Activated T-cell treated with anti-CD3 and anti-CD28 coated beads for 1 hour (primary cell): ENCODE measurements at places on chromosomes 11 and 22.

GRCh38 chr11:37817727-37818270, 1219.8 kb upstream of the RAG2 start:
- no peak for DNase-seq

DNA sequence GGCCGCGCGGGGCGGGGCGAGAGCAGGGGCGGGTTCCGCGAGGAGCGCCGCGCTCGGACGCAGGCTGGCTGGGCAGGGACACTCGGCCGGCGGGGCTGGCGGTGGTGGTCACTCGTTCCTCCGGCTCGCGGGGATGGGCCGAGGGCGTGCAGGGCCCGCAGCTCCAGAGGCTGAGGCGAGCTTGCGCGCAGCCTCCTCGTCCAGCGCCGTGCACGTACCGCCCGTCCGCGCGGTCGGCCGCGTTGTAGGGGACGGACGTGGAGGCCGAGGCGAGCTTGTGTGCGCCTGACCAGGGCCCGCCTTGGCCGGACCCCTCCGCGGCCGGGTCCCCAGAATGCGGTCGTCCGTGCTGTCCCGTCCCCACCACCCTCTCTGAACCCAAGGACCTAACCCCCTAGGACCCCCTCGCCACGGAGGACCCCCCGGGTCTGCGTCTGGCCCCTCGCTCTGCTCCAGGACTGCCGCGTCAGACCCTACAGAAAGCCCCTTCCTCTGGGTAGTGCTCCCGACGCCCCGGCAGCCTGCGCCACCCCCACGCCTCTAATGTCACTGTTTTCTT, 569 bp upstream of the YPEL1 start:
- DNase-seq: no peak

GRCh38 chr22:31970490-31971444, 26.4 kb downstream of the YWHAH start:
- DNase-seq: peak; percentile 88

DNA sequence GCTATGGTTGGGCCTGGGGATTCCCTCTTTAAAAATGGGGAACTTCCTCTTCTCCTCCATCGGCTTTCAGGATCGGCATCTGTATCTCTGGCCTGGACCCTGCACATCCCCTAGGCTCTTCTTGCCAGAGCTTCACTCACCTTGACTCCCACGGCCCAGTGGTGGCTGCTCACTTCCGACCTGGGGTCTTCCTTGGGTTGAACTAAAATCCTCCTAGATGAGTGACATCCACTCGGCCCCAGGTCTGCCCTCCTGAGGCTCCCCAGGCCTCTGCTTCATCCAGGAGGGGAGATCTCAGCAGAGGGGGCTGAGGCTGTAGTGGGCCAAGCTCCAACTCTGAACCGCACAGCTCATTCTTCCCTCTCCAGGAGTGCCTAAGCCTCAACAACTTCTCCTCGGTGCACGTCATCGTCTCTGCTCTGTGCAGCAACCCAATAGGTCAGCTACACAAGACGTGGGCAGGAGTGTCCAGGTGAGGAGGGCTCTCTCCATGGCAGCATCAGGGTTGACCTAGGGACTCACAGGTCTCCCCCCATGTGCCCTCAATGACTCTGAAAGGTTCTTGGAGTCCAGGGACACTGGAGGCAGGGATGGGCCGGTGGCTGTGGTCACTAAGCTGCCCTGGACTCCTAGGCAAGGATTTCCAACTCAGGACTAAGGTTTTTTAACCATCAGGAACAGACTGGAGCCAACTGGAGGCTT, 3.3 kb downstream of the RGL4 start:
- no peak for DNase-seq

DNA sequence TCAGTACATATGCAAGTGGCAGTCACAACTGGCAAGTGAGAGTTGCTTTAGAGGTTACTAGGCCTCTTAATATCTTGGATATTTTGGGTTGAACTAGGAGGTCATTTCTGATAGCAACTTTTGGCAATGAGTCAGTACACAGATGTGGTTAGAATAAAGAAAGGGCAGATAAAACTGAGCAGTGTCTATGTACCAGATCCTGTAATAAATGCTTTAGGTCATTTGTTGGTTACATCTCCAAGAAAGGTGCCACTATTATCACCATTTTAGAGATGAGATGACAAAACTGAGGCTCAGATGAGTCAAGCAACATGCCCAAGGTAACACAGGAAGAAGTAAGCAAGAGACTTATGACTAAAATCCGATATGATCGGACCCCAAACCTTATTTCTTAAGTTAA, 25.0 kb downstream of the MAML2 start:
- DNase-seq: no peak

DNA sequence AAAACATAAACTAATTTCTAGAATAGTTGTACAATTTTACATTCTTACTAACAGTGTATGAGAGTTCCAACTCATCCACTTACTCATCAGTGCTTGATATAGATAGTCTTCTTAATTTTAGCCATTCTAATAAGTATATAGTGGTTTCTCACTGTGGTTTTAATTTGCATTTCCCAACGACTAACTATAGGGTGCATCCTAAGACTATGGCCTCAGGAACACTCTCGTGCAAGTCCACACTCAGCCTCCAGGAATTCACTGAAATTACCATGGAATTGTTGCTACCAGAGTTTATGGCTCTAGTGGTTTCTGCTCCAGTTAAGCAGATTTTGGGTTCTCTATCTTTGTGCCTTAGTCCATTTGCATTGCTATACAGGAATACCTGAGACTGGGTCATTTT, 60.1 kb upstream of the GUCY1A2 start:
- no peak for DNase-seq

- DNase-seq: no peak
These were observed 78.3 kb downstream of the RPL27A start for GRCh38 chr11:8760896-8761295.

DNA sequence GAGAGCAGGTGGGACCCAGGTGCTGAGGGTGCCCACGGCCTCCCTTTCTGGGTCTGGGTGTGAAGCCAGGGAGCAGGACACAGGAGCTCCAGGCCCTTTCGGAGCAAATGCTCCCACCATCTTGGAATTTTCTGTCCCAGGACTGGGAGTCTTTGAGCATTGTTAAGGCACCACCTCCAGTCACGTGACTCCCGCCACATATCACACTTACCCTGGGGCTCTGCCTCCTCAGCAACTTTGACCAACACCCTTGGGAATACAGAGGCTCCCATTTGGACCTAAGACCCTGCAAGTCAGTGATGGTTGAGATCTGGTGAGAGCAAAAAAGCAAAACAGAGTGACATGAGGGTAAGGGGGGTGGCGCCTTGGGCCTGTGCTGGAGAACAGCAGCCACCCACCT, 35.6 kb downstream of the GNAZ start:
- no peak for DNase-seq

GRCh38 chr11:2534134-2534956, 89.5 kb downstream of the KCNQ1 start:
- DNase-seq: no peak

GRCh38 chr11:88042238-88042637, 133.0 kb downstream of the RAB38 start:
- DNase-seq: no peak

DNA sequence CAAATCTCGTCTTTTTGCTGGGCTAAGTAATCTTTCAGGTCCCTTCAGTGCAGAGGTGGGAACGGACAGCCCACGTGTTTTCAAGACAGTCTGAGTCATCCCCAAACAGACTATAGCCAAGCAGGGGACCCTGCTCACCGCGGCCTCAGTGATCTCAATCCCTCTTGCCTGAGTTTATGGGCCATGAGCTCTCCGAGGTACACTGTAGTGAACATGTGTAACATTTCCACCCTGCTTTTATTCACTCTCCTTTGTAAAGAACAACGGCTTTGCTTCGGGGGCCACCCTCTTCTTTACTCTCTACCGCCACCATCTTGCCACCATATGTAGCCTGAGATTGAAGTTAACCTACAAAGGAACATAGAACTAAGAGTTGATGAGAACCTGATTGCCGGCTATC, 11.5 kb upstream of the KCTD14 start:
- DNase-seq: no peak

DNA sequence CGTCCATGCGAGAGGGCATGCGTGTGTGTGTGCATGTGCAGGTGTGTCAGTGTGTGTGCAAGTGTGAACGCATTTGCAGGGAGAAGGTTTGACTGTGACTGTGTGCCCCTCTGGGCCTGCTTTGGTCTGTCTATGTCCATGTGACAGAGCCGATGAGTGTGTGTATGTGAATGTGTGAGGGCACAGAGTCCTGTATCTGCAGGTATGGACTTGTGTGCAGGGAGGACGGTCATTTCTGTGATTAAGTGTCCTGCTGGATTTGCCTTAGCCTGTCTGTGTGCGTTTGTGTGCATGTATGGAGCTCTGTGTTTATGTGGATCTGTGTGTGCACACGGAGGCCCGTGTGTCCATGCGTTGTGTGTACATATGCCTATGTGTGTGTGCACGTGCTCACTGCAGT, 5.4 kb downstream of the EMID1 start:
- no peak for DNase-seq

DNA sequence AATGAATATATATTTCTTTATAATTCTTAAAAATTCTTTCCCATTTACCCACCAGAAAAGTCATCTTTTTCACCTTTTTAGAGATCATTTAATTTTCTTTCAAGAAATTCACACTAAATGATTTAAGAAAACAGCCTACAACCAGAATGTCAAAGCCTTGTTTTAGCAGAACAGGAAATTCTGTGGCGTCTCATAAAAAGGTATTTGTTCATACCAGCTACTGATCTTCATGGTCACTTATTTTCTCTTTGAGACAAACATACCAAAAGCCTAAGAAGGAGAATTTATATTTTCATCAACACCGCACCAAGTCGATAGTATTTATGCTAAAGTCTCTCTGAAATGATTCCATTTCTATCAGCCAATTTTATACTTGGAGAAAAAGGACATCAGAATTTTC, 105.3 kb downstream of the ETS1 start:
- DNase-seq: no peak

GRCh38 chr22:50314455-50315288, 7.2 kb upstream of the PLXNB2 start:
- peak; percentile 64 for DNase-seq

DNA sequence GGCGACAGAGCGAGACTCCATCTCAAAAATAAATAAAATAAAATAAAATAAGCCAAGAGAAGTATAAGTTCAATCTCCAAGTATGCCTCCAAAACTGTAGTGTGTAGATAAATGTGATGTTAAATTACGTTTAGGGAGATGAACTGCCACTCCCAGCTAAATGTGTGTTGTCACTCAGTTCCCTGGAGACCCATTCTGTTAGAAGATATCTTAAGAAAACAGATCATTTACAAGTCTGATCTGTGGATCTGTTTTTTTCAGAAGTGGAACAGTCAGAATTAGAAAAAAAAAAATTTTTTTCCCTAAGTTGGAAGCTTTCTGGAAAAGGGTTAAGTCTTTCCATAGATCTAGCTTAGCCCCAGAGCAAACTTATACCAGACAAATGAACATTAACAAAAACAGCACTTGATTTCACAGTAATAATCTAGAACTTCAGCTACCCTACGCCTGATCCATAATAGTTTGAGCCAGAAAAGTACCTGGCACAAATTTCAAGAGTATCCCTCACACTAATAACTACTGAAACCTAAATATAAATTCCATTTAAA, 18.2 kb downstream of the CELF1 start:
- no peak for DNase-seq

DNA sequence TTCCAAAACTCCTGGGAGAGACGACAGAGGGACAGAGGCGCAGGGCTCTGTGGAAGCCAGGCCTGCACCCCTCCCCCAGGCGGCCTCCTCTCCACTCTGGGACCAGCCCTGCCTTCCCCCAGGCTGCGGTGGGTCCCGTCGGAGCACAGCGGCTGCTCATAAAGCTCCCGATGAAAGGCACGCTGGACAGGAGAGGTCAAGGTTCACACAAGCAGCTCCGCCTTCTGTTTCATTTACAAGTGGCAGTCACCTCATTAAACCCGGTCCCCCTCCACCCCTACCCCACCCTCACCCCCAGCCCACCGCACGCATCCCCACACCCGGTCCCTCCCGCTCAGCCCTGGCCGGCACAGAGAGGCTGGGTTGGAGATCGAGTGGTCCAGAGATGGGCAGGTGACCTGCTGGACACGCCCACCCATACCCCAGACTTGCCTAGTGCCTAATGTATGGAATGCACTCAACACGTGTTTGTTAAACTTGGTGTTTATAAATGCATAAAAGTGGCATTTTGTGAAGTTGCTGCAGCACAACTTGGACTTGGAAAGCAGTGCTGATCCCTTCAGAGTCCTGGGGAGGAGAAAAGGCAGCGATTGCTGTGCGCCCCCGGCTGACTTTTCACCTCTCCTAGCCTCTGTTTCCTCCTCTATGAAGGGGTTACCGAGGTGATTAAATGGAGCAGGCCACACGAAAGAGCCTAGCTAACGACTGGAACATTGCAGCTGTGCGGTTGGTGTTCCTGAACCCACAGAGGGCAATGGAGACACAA, 26.0 kb downstream of the RPUSD4 start:
- DNase-seq: no peak

DNA sequence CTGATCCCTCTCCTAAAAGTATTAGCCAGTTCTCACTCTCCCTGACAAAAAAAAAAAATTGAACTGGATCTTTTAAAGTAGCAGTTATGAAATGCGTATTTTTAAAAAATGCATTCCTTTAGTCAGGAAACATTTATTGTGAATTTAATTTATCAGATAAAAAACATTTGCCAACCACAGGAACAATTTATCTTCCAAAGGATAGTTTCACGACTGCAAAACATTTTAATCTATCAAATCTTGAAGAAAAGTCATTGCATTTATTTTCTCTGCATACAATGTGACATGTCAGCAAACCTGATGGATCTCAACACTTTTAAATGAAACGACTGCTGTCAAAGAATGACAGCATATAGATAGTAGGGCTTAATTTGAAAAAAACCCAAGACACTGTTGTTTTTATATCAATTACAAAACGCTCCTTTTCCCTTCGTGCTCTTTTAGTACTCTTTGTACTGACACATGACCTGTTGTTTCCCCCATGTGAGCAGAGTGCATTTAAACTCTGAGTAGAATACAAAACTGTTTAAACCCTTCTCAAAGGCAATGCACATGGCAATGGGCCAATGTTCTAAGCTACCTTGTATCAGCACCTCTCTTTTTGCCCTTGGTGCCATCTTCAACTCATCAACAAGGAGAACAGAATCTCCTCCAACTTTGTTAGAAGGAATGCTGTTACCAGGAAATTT, 107.0 kb downstream of the ATG16L2 start:
- no peak for DNase-seq

DNA sequence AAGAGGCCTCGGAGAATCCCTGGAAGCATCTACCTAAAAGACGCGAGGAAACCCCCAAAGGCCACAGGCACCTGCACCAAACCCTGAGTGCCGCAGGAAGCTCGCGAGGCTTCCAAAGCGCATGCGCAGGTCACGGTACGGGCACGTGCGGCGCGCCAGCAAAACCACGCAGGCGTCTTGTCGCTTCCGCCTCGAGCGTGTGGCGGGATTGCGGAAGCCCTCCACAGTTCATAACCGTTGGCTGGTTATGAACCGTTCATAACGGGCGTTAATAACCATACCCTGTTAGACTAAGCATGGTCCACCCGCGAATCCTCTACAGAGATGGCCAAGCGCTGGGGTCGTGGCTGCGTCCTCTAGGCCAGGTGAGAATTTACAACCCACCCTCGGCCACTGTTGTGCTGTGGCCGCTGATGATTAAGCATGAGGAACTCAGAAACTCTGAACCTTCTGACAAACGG, 46.4 kb downstream of the MORC2 start:
- peak; percentile 81 for DNase-seq

- no peak for DNase-seq
These were observed 46.6 kb downstream of the CWC15 start for GRCh38 chr11:94926698-94927237.
